ENCODE measurements at places on chromosomes 5 and 9. TPM values are rescaled to one million over a fixed set of nuclear protein-coding genes. Genes with fewer than 3 reads are reported as not detected.

FBP2 gene
- total RNA-seq: not detected

TRAPPC13 gene
- total RNA-seq: 23.4 TPM

TAS2R1 gene
- total RNA-seq: not detected

ANKRD33B gene
- total RNA-seq: 12.0 TPM

NDFIP1 gene
- total RNA-seq: 63.1 TPM

KDM3B gene
- total RNA-seq: 67.2 TPM

RHOBTB3 gene
- total RNA-seq: 5.2 TPM

SPATA31C1 gene
- total RNA-seq: not detected

TMOD1 gene
- total RNA-seq: 5.4 TPM

DNA sequence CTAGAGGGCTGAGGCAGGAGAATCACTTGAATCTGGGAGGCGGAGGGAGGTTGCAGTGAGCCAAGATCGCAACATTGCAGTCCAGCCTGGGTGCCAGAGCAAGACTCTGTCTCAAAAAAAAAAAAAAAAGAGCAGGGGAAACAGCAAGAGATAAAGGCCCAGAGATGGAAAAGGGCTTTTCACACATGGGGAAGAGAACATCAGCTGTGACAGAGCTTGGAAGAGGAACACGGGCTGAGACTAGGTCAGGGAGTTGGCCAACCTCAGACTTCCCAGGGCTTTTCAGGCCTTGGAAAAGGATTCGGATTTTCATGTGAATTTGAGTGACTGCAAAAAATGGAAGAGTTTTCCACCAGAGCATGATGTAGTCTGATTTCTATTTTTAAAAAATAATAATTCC, 232.0 kb upstream of the NFIL3 start:
- peaks cover 10% of the 10 kb centered on the region for H3K27me3 ChIP-seq
- no peaks in the 10 kb centered on the region for H3K4me1 ChIP-seq
- H3K4me3 ChIP-seq: no peak overlapping the region

DNA sequence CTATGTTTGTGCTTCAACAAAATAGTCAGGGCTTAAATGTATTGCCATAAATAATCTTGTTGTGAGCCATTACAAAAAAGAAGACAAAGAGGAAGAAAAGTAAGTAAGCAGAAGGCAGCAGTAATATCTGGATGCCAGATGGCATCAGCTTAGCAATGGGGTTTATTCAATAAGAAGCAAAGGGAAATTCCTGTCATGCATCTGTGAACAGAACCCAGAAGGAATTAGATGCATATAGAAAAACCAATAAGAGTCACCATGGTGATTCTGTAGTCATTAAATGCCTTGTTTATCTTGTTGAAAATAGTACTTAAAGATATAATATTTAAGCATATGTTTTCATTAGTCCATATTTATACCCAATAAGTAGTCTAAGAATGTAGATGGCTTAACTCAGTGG, 216.0 kb downstream of the ADAMTSL1 start:
- peaks cover 1% of the 10 kb centered on the region for H3K36me3 ChIP-seq
- H3K27me3 ChIP-seq: no peaks in the 10 kb centered on the region
- no peak overlapping the region for H3K27ac ChIP-seq
- no peak for DNase-seq

DNA sequence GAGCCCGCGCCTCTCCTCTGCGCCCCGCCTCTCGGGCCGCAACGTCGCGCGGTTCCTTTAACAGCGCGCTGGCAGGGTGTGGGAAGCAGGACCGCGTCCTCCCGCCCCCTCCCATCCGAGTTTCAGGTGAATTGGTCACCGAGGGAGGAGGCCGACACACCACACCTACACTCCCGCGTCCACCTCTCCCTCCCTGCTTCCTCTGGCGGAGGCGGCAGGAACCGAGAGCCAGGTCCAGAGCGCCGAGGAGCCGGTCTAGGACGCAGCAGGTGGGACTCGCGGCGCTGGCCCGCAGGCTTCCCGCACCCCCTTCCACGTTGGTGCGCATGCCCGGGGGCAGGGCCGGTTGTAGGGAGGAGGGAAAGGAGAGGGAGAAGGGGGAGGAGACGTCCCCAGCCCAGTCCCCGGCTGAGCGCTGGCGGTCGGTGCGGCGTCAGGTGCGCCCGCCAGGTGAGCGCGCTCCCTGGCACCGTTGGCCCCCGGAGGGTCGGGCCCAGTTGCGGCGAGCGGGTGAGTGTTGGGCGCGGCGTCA, at the start of gene OCLN:
TSS of gene OCLN (plus strand) at position 400 of the 532 bp plus-strand sequence. CDS start 11,455 bp downstream, outside the sequence.
- H3K4me1 ChIP-seq: peaks cover 8% of the 10 kb centered on the region
- H3K27me3 ChIP-seq: peaks cover 60% of the 10 kb centered on the region
- no peak within 1 kb of the TSS for H3K27ac ChIP-seq
- DNase-seq: peak; percentile 25

DNA sequence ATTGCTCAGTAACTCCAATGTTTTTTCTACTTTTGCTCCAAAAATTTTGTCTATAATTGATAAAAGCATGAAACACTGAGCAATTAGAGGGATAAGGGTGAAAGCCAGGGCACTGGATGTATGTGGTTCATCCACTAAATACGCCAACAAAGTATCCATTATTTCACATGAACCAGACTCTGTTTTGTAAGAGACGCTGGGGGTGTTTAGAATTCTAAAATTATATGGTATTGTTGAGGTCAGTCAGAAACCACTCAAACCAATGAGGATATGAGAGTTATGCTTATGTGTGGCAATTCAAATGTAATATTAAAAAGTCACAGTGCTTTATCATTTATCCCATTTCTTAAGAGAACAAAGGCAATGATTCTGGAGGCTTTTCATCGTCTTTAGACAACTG, 220.2 kb downstream of the EFNA5 start:
- H3K4me3 ChIP-seq: no peak overlapping the region
- no peaks in the 10 kb centered on the region for H3K4me1 ChIP-seq
- DNase-seq: no peak
- H3K27me3 ChIP-seq: peaks cover 17% of the 10 kb centered on the region

- DNase-seq: no peak
- H3K4me1 ChIP-seq: no peaks in the 10 kb centered on the region
- H3K36me3 ChIP-seq: no peaks in the 10 kb centered on the region
- H3K27me3 ChIP-seq: no peaks in the 10 kb centered on the region
- no peak overlapping the region for H3K27ac ChIP-seq
These were observed 23.8 kb downstream of the NEURL1B start for GRCh38 chr5:172664681-172665541.

GRCh38 chr5:72109625-72110024, 2.4 kb downstream of the MAP1B start:
- no peaks in the 10 kb centered on the region for H3K36me3 ChIP-seq
- no peak overlapping the region for H3K4me3 ChIP-seq
- H3K27me3 ChIP-seq: peaks cover 73% of the 10 kb centered on the region
- H3K27ac ChIP-seq: no peak overlapping the region
- H3K4me1 ChIP-seq: no peaks in the 10 kb centered on the region
- no peak for DNase-seq

GRCh38 chr9:137157618-137158415, 12.0 kb downstream of the LRRC26 start:
- no peak for DNase-seq
- peak overlapping the region; percentile 73 for H3K4me3 ChIP-seq
- peaks cover 12% of the 10 kb centered on the region for H3K4me1 ChIP-seq
- no peak overlapping the region for H3K27ac ChIP-seq
- peaks cover 45% of the 10 kb centered on the region for H3K27me3 ChIP-seq
- H3K36me3 ChIP-seq: no peaks in the 10 kb centered on the region

- no peaks in the 10 kb centered on the region for H3K27me3 ChIP-seq
- no peak overlapping the region for H3K4me3 ChIP-seq
- peaks cover 2% of the 10 kb centered on the region for H3K36me3 ChIP-seq
These were observed 16.4 kb downstream of the JADE2 start for GRCh38 chr5:134541736-134542376.

DNA sequence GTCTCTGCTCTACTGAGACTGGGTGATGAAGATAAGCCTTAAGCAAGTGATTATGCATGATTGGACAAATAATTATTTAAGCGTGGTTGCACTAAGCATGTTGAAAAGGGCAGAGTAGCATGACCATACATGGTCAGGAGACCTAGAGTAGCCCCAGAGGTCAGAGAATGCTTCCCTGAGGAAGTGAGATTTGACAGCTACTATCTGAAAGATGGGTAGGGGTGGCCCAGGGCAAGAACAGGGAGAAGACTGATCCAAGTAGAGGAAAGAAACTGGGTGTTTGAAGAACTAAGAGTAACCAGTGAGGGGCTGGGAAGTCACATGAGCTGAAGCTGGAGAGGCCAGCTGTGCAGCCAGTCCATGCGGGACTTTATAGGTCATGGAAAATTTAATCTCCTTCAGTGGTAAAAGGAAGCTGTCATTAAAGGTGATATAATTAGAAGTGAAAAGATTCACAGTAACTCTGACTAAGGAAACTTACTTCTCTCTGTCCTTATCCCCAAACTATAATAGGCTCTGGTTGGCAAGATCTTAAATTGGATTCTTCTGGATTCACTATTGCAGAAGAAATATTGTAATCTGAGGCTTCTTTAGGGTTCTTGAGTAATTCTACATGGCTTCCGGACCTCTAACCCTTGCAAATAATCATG, 35.2 kb downstream of the YIPF5 start:
- H3K36me3 ChIP-seq: no peaks in the 10 kb centered on the region
- no peaks in the 10 kb centered on the region for H3K4me1 ChIP-seq
- no peak overlapping the region for H3K27ac ChIP-seq
- H3K4me3 ChIP-seq: no peak overlapping the region

DNA sequence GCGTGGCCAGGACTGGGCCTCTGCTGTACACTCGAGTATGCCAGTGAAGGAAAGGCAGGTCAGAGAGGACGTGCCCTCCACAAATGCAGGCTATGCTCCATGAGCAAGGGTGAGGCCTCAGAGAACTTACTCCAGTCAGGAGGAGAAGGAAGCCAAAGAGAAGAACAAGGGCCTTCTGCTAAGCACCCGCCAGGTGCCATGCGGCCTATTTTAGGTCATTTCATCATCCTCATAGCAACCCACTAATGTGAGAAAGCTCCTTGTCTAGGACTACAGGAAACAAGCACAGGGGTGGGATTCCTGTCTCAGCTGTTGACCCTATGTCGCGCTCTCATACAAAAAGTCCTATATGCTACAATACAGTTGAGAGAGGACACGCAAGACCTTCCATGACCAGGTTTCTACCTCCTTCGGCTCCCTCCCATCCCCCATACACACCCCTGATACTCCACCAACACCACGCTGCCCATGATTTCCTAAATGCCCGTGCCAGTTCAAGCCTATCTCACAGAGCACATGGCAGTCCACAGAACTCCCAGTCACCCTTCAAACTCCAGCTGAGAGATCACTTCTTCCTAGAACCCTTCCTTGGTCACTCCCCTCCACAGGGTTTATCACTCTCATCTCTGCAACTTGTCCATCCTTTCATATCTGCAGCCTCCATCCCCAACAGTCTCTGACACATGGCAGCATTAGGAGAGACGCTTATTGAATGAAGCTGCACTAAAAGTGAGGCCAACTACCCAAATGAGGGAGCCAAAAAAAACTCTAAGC, 26.8 kb downstream of the PSMB7 start:
- H3K4me1 ChIP-seq: peaks cover 36% of the 10 kb centered on the region
- H3K4me3 ChIP-seq: no peak overlapping the region
- peaks cover 2% of the 10 kb centered on the region for H3K36me3 ChIP-seq
- no peak for DNase-seq
- H3K27ac ChIP-seq: no peak overlapping the region

- H3K4me1 ChIP-seq: no peaks in the 10 kb centered on the region
- no peak for DNase-seq
- H3K27ac ChIP-seq: no peak overlapping the region
- H3K36me3 ChIP-seq: no peaks in the 10 kb centered on the region
- no peak overlapping the region for H3K4me3 ChIP-seq
These were observed 15.0 kb downstream of the TBC1D2 start for GRCh38 chr9:98240475-98240874.

GRCh38 chr9:11577522-11577921, 964.7 kb upstream of the PTPRD start:
- H3K4me3 ChIP-seq: no peak overlapping the region
- H3K27me3 ChIP-seq: no peaks in the 10 kb centered on the region
- no peak for DNase-seq
- no peaks in the 10 kb centered on the region for H3K4me1 ChIP-seq
- no peak overlapping the region for H3K27ac ChIP-seq

GRCh38 chr9:123310551-123311249, 42.3 kb upstream of the STRBP start:
- no peak overlapping the region for H3K27ac ChIP-seq
- H3K4me1 ChIP-seq: peaks cover 1% of the 10 kb centered on the region
- no peaks in the 10 kb centered on the region for H3K27me3 ChIP-seq
- H3K4me3 ChIP-seq: no peak overlapping the region

- no peaks in the 10 kb centered on the region for H3K36me3 ChIP-seq
- no peak for DNase-seq
- no peak overlapping the region for H3K4me3 ChIP-seq
- H3K27ac ChIP-seq: no peak overlapping the region
These were observed 344.3 kb upstream of the CLINT1 start for GRCh38 chr5:158203261-158203660.

DNA sequence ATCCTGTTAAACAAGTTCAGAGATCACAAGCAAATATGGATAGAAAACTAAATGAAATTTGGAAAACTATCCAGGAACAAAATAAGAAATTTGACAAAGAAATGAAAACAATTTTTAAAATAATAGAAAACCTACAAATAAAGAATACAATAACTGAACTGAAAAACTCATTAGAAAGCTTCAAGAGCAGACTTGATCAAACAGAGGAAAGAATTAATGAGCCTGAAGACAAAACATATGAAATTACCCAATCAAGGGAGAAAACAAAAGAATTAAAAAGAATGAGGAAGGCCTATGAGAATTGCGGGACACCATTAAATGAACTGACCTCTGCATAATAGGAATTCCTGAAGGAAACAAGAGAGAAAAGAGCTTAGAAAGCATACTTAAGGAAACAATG, 39.8 kb upstream of the TNPO1 start:
- H3K4me1 ChIP-seq: no peaks in the 10 kb centered on the region
- DNase-seq: no peak

- no peaks in the 10 kb centered on the region for H3K36me3 ChIP-seq
- peak overlapping the region; percentile 41 for H3K4me3 ChIP-seq
- DNase-seq: no peak
- H3K4me1 ChIP-seq: peaks cover 18% of the 10 kb centered on the region
These were observed 129.3 kb upstream of the LPCAT1 start for GRCh38 chr5:1652873-1653697.

DNA sequence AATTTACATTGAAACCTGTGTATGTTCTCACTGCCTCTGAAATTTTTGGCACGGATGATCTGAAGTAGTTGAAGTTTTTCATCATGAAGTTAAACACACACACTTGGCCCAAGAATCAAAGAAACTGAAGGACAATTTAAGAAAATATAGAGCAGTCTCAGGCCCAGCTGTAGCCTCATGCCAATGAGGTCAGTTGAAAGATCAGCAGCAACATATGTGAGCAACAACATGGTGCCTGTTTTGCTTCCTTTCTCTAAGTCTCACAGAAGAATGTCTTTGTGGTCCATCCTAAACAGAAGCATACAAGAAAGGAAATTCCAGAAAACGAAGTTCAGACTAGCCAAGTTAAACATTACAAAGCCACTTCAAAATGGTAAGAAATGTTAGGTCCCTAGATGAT, 1737.2 kb downstream of the MAT2B start:
- H3K4me1 ChIP-seq: no peaks in the 10 kb centered on the region
- H3K36me3 ChIP-seq: no peaks in the 10 kb centered on the region
- no peak overlapping the region for H3K4me3 ChIP-seq
- DNase-seq: no peak
- H3K27me3 ChIP-seq: no peaks in the 10 kb centered on the region
- no peak overlapping the region for H3K27ac ChIP-seq

GRCh38 chr9:708551-709432, 132.7 kb upstream of the DMRT1 start:
- no peak for DNase-seq
- H3K4me1 ChIP-seq: peaks cover 12% of the 10 kb centered on the region
- H3K27ac ChIP-seq: no peak overlapping the region
- H3K36me3 ChIP-seq: no peaks in the 10 kb centered on the region
- H3K4me3 ChIP-seq: peak overlapping the region; percentile 24
- peaks cover 12% of the 10 kb centered on the region for H3K27me3 ChIP-seq
